ENCODE measurements at places on chromosomes 1 and 21.
A peak's percentile ranks its signal among the peaks of the same experiment; 100 is the strongest.

- DNase-seq, result no peak
These were observed 85.6 kb downstream of the GDAP2 start for GRCh38 chr1:117843791-117844190.

DNA sequence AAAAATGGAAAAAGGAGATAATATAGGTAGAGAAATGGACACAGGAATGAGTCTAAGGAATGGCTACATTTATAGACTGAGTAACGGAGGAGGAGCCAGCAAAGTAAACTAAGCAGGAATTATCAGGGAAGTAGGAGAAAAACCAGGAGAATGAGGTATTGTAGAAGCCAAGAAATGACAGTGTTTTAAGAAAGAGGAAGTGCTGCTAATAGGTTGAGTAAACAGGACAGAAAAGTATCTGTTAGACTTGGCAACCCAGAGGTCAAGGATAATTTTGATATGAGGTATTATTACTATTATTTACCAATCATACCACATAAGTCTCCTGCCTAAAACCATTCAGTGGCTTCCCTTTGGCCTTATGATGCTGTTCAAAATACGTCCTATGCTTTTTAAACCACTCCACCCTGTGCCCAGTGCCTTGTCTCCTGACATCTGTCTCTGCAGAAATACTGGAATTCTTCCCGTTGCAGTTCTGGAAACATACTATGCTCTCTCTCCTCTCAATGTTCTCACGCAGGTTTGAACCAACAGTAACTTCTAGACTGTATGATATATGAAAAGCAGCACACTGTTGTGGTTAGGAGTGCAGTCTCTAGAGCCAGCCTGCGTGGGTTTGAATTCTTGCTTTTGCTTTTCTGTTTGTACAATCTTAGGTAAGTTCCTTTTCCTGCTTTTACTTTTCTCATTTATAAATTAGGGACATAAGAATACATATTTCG, 24.6 kb upstream of the NEK7 start:
- no peak for DNase-seq

GRCh38 chr1:9809100-9809510, 14.7 kb downstream of the CLSTN1 start:
- no peak for DNase-seq

DNA sequence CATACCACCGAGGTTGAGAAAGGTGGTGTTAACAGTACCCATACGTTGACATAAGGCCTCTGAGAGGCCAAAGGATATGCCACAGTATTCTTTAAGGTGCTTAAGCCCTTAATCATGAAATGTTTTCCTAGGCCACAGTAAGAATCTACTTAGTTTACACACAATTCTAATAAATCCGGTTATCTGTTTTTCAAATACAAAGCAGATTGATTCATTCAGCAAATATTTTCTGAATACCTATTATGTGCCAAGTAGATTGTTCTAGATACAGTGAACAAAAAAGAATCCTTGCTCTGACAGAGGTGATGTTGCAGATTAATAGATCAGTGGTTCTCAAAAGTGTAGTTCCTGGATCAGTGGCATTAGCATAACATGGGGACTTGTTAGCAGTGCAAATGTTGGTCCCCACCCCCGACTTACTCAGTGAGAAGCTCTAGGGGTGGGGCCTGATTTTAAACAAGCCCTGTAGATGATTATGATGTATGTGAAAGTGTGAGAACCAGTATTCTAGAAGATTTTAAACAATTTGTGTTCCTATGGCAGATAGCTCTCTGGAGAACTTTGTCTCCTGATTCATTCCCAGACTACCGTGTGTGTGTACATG, 61.6 kb downstream of the NFIA start:
- DNase-seq, result no peak

DNA sequence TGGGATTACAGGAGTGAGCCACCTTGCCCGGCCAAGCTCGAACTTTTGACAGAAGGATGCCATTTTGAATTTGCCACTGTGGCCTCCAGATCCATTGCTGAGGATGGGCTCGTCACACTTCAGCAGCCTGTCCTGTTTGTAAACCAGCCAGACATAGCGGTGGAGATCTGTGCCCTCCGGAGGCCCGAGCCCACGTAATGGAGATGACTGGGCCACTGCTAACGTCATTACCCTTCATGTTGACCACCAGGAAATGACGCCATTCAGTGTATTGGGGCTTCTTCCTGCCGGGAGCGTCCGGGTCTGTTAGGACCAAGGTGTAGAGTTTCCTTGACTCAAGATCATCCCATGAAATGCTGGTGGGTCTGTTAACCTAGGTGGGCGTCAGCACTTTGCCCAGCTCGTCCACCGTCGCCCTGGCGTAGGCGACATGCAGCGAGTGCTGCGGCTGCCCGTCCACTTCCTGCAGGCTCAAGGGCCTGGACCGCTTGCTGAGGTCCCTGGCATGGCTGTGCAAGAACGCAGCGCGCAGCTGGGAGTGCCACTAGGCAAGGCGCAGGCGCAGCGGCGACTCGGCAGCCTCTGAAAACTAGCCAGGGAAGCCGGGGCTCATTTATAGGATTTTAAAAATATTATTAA, 40.8 kb downstream of the PTPRC start:
- DNase-seq, result no peak

- peak; percentile 61 for DNase-seq
These were observed 30.2 kb downstream of the TMPRSS2 start for GRCh38 chr21:41477641-41478318.

DNA sequence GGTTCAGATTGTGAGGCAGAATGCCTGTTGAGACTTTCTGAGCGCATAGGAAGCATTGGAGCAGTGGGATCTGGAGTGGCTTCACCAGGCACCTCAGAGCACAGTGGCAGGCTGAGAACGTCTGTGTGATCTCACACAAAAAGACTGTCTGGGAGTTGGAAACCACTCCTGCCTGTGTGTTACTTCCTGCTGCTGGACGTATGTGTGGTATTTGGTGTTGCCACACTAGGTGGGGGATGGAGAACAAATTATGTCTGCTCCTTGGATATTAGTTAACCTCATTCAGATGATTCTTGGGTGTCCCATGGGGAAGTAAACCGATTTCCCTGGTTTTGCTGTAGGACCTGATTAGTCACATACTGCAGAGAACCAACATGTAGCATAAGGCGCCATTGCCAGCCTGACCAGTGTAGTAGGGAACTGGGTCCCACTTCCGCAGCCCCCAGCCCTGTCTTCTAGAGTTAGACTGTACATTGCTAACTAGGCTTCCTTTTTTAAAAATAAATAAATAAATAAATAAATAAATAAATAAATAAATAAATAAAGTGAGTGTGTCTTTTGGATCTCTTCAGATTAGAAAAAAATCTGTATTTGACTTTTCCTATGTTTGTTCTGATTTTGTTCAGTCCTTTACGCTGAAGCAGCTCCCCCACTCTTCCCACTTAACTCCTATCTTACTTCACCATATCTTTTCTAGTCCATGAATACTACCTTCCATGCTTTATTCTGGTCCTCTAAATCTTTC, 26.9 kb downstream of the UCK2 start:
- DNase-seq, result peak; percentile 74

DNA sequence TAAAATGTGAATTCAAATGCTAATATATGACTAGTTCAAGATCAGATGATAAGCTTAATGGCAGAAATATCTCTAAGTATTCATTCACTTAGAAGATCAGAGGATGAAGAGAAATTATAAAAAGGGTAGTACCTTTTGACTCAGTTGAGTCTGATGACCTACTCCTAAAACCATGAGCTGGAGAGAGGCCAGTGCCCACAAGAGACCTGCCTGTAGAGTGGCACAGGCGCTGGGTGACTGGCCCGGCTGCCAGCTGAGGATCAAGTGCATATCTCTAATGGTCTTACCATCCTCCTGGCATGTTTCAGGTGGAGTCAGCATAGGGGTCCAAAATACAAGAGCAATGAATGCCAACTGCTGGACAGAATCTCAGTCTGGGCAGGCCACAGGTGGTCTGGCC, 14.1 kb downstream of the DDAH1 start:
- DNase-seq, result no peak

- no peak for DNase-seq
These were observed 1.0 kb downstream of the ST6GALNAC5 start for GRCh38 chr1:76868154-76868882.

DNA sequence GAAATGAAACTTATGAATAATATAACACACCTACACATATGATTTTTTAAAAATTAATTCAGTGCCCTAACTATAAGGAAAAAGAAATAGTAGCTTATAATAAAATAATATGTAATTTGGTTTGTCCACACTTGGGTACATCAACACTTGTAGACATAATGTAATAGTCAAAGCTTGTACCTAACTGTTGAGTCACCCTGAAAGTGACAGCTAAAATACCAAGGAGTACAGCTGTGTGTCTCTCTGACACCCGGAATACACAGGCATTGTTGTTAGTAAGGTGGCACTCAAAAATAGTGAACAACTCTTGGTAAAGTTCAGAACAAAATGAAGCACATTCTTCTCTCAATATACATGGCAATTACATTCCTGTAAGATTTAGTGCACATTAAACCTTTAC, 243.4 kb downstream of the TRABD2B start:
- DNase-seq, result no peak

DNA sequence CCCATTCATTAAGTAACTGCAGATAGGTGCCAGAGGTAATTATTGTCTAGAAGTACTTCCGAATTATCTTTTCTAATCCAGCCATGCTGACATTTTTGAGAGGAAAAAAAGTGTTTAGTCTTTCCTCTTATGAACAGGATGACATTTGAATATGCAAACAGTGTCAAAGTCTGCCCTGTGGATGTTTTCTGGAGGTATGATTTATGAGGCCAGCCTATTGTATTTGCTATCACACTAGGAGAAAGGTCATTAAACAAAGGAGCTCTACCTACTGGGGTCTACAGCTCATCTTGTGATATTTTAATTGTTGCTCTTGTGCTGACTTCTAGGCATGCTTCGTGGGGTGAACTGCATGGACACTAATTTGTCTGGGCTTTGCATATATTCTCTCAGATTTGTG, 559.7 kb upstream of the CAMK1G start:
- no peak for DNase-seq

- DNase-seq, result no peak
These were observed 23.3 kb downstream of the PAX7 start for GRCh38 chr1:18653916-18654315.

GRCh38 chr1:2556678-2557481, 709 bp downstream of the TNFRSF14 start:
- peak; percentile 42 for DNase-seq

- no peak for DNase-seq
These were observed 8.3 kb downstream of the CITED4 start for GRCh38 chr1:40853885-40854170.

Measured in DND-41 (cell line).